ENCODE measurements at places on chromosomes 7 and 10.
A peak's percentile ranks its signal among the peaks of the same experiment; 100 is the strongest.

- no peak for DNase-seq
Observed at GRCh38 chr7:102069931-102070629, 216.6 kb upstream of the SH2B2 start.

DNA sequence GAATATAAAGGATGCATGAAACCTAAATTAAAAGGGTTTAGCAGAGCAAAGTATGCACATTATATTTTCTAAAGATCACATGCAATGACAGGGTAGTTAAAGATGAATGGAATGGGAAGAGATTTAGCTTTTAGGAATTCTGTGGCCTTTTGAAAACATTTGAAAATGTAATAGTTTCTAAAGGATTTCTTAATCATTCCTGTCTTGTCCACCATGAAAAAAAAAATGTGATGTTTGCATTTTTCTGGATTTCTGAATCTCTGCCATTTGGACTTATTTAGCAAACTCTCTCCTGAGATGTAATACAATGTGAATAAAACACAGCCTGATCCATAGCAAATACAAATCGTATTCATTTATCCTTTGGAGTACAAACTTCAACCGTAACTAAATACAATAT is 126.6 kb upstream of the RAB11FIP2 start:
- DNase-seq = no peak

GRCh38 chr10:71025535-71025934 is 137.2 kb upstream of the PCBD1 start:
- DNase-seq = no peak

GRCh38 chr7:81676813-81677212 is 93.0 kb downstream of the HGF start:
- no peak for DNase-seq

DNA sequence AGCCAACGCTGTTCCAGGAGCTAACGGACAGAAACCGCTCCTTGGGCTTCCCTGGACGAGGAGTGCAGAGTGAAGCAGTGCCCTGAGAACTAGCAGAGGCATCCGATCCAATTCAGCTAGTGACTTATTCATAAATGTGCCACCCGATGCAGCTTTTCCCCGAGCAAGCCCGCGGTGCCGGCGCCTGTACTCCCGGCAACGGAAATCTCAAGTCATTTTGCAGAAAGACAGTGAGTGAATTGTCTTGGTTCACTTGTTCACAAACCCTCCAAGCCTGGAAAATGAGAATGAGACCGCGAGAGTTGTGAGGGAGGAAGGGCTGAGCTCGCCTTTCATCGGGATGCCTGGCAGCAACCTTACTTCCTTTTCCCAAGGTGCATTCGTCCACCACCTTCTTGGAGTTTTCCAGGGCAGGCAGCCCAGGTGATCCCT is 87.5 kb downstream of the COBL start:
- DNase-seq = no peak

- no peak for DNase-seq
Observed at GRCh38 chr7:28181416-28181815, 821 bp upstream of the JAZF1 start.

- no peak for DNase-seq
Observed at GRCh38 chr10:34102893-34103506, 712.1 kb downstream of the PARD3 start.

GRCh38 chr7:106022193-106022821 is 59.2 kb downstream of the CDHR3 start:
- DNase-seq = no peak

- peak; percentile 48 for DNase-seq
Observed at GRCh38 chr10:29857843-29858701, 201.3 kb downstream of the JCAD start.

GRCh38 chr7:20980668-20981264 is 194.1 kb upstream of the SP8 start:
- DNase-seq = no peak

DNA sequence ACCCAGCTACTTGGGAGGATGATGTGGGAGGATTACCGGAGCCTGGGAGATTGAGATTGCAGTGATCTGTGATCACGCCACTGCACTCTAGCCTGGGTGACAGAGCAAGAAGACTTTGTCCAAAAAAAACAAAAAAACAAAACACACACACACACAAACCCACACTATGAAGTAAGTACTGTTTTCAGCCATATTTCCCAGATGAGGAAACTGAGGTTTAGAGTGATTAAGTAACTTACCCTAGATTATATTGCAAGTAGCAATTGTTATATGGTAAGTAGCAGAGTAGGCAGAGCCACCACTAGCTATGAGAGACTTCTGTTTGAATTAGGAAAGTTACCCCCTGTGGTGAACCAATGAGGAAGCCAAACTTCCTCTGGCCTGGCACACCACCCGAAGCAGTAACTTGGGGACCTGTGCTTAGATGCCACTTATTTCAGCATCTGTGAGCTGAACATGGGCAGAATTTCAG is 61.9 kb downstream of the MCU start:
- DNase-seq = no peak

DNA sequence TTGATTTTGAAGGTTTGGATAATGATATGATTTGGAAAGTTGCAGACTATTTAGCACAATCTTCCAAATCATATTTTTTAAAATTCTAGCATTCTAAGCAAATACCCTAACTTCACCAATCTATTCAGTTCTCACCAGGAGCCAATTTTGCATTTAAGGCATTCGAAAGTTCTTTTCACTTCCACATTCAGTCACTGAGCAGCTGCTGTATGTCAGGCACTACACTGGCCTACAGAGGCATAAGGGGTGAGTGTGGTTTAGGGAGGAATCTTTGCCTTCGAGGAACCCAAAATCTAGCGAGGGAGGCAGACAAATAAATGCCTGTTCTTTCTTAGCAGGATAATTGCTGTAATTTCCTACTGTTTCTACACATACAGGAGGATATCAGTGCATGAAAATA is 10.7 kb upstream of the UCN3 start:
- DNase-seq = no peak

DNA sequence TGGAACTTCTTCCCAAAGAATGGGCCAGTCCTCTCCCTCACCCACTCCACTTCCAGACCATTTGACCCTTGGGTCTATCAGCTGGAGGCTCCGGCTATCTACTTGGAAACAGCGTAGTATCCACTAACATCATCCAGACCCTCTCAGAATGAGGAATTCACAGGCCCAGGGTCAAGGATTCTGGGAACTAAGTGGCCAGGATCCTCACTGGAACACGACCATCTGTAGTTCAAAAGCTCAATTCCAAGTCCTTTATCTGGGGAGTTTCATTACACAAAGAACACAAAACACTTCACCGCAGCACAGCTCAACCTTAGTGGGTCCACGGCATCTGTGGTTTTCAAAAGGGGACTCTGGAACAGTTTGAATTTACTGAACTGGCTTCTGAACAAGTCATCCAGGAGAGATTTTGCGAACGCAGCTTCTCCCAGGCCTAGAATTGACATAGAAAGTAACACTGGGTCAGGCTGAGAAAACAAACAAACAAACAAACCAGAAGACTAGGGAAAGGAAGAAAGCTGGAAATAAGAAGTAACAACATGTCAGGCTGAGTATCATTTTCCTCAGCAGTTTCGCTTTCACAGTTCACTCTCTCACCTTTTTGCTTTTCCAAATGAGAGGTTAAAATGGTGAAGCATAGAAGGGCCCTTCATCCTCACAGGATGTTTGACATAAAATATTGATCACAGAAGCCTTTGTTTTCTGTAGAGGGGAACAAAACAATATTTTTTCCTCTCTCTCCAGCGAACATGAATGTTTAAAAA is 57.6 kb upstream of the USP6NL start:
- no peak for DNase-seq

GRCh38 chr7:100642534-100642907 is 1.2 kb upstream of the TFR2 start:
- no peak for DNase-seq

DNA sequence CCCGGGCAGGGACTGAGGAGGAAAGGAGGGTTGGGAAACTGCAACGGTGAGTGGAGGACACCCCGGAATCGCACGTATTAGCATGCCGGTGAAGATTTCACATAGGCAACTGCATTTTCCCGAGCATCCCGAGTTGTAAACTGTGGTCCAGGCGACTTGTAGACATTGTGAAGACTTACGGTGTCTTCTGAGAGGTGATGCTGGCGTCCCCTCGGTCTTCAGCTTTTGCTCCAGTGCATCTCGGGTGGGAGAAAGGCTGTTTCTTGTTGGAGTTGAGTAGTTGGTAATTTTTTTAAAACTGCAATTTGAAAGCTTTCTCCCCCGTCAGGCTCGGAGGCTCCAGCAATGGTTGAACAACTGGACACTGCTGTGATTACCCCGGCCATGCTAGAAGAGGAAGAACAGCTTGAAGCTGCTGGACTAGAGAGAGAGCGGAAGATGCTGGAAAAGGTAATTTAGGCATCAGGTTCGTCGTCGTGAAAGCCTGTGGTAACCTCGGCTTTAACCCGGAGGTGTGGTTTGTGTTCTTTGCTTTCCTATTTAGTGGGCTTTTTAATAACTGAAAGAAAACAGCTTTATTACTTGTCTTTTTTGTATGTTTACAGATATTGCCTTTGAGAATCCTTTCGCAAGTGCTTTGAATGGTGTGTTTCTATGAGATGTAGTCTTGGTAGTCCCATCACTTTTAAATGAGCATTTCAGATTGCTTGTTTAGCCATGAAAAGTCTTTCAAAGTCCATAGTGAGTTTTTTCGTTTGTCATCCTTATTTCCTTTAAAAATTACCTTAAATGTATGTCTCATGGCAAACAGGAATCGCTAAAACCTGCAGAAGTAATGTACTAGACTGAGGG is 687 bp downstream of the HELLS start:
- DNase-seq = no peak

- no peak for DNase-seq
Observed at GRCh38 chr10:5565671-5566581, 41.2 kb downstream of the CALML3 start.

- DNase-seq = no peak
Observed at GRCh38 chr10:56646329-56647111, 285.5 kb upstream of the ZWINT start.

GRCh38 chr10:15462253-15462897 is 91.3 kb upstream of the FAM171A1 start:
- no peak for DNase-seq

GRCh38 chr7:999941-1000935 is 17.3 kb downstream of the CYP2W1 start:
- DNase-seq = no peak

- DNase-seq = no peak
Observed at GRCh38 chr7:126696256-126697038, 556.3 kb downstream of the GRM8 start.

DNA sequence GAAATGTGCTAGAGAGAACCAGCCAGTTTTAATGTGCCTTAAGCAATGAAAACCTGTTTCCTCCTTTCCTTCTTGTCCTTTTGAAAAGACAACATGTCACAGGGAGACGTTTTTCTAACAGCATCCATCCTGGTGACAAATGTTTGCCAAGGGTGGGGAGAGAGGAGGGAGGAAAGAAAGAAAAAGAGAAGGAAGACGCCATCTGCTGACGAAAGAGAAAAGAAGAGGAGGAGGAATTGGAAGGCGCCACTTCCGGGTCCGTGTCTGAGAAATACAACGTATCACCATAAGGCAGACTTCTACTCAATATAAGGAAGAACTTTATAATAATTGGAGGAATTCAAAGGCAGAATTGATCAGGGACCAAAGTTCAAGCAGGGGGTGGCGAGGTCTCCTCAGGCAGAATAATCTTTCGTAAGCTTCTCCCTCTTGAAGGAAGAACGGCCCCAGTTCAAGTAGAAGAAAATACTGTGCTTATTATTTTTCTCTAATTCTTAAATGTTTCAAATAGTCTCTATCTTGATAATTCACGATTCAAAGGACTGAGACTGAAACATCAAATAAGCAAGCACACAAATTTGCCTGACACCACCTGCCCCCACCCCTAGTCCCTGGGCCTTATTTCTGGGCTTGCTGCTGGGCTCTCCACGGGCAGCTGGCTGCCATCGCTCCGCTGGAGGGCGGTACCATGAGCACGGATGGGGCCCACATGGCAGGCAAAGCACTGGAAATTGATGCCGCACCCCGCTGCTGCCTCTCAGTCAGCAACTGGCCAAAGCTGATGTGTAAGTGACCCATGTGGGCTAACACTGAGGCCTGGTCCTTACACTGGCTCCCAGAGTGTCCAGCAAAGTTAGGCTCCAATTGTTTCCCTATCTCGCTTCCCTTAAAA is 273.7 kb upstream of the KLF14 start:
- peak; percentile 88 for DNase-seq

DNA sequence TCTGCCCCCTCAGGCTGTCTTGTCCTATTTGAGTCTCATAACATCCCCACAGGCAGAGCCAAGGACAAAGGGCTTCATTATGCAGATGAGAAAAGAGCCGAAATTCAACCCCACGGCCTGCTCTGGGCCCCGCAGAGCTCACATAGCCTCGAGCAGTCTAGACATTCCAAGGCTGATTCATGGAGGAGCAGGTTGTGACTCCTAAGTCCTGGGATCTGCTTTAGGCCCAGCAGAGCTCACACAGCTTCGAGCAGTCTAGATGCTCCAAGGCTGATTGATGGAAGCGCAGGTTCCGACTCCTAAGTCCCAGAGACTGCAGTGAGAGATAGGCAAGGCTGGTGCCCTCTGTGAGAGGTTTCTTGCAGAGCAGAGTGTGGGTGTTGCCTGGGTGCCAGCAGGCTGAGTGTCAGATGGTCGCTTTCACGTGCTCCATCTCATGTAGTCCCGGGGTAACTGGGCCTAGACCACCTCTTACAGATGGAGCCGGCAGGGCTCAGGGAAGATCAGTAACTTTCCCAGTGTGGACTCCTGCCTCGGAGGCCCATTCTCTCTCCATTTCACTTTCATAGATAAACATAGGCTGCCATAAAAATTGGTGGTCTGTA is 436.1 kb upstream of the FOXK1 start:
- no peak for DNase-seq

GRCh38 chr7:54161621-54162020 is 380.6 kb upstream of the VSTM2A start:
- no peak for DNase-seq

GRCh38 chr10:52424341-52424740 is 110.3 kb downstream of the DKK1 start:
- no peak for DNase-seq

DNA sequence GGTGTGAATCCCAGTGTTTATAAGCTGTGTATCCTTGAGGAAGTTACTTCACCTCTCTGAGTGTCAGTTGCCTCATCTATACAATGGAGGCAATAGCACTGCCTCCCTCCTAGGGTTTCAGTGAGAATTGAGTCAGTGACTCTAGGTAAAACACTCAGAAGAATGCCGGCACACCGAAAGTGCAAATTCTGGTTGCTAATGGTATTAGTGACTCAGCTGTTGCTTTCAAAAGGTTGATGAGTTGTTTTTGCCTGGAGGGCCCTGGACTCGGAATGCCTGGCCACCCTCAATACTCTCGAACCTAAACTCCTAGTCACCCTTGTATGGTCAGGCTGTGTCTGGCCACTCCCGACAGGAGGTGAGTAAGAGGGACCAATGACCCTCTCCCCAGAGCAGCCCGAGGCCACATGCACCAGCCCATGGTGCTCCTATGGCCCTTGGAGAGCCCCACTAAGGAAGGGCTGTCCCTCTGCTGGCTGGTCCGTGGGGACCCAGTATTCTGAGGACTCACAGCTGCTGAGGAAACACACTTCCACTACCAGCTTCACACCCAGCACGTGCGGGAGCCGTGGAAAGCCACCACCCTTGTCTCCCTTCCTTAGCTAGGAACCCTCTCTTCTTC is 60.2 kb downstream of the CALML3 start:
- no peak for DNase-seq

Data from LNCaP clone FGC (cell line).